Germinal center (tissue), 1 donor: ENCODE measurements at places on chromosomes 2 and 18.

GRCh38 chr2:101549371-101549770 lies 74.5 kb upstream of the RFX8 start:
- no peak for DNase-seq

GRCh38 chr2:196372811-196373664 lies 201.7 kb upstream of the STK17B start:
- DNase-seq: no peak

DNA sequence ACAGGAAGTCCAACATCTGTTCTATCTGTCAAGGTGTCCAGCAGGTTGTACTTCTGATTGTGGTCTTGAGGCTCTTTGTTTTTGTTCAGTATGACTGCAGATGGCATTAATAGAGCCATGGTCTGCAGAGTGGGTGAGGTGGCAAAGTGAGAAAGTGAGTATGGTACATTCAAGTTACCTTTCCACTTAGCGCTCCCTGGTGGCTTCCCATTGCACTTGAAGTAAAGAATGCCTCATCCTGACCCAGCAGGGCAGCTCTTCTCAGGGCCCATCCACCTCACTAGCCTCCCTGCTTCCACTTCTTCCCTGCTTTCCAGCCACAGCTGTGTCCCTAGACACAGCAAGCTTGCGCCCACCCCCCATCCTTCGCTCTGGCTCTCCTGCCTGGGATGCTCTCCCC lies 148.0 kb upstream of the ALPP start:
- DNase-seq: peak; percentile 14

DNA sequence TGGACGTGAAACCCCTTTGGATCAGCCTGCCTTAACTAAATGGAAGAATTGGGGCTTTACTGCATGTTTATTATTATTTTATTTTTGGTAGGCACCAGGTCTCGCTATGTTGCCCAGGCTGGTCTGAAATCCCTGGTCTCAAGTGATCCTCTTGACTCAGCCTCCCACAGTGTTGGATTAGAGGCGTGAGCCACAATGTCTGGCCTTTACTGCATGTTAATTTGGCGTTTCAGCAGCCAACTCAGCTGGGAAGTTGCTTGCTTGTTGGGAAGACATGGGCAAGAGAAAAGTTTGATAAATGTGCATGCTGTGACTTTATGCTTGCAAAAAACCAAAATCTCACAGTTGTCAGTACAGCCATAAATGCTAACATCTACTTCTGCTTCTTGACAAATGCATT lies 105.1 kb downstream of the FMNL2 start:
- no peak for DNase-seq

- DNase-seq: no peak
Measured at GRCh38 chr18:56445422-56445821, 193.0 kb downstream of the TXNL1 start.

DNA sequence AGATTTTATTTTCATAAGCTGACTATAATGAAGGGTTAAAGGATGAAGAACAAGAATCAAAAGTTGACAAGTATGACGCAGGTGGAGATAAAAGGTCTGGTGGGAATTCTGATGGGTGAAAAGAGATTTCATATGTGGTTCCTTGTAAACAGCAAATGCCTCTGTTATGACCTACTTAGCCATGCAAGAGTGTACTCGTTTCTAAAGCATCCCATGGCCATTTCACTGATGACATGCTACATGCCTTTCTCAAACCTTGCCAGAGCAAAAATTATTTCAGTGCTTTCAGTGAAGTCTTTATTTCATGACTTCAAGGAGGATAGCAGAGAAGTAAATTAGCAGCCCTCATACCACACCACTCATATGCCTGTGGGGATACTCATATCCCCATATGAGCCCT lies 71.7 kb downstream of the FEZ2 start:
- DNase-seq: no peak

DNA sequence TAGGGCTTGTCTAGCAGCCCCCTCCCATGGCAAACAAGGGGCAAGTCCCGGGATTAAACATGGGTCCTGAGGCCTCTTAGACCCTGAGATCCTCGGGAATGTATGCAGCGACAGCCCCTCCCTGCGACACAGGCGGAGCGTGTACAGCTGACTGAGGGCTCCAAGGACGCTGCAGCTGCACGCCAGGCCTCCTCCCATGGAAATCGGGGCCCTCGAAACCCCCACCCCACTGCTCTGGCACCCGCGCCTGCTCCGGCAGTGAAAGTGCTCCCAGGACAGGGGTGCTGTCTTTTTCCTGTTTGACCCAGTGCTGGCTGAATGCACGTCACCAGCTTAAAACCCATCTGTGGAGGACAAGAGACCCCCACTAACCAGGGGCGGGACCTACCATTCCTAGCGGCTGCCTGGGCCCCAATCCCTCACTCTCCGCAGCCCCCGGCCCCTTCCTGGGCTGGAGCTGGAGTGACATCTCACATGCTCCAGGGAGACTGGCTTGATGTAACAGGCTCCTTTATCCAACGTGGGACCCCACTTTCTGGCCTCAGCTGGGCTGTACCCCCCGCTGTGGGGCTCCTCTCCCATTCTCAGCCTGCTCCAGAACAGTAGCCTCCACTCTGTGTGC lies 247.7 kb downstream of the TWIST2 start:
- DNase-seq: no peak

- peak; percentile 85 for DNase-seq
Measured at GRCh38 chr2:229714080-229714735, at the start of gene DNER. Gene DNER, minus strand, starts transcription at chr2:229714555. Its CDS starts 132 bp downstream, at chr2:229714423.

DNA sequence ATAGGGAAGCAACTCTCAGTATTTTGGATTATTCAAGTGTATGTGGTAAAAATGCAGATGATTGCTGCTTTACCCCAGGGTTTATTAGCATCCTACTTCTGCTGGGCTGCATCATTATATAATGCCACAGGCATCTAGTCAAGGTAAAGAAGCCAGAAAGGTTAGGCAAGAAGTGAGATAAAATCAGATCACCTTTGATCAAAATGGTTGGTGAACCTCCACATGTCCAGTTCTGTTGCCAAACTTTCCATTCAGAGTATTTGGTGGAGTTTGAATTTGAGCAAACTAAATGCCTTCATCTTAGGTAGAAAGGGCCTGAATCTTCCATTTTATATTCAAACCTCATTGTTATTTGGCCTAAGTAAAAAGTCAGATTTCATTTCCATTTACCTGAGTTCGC lies 29.7 kb upstream of the NOSTRIN start:
- no peak for DNase-seq

DNA sequence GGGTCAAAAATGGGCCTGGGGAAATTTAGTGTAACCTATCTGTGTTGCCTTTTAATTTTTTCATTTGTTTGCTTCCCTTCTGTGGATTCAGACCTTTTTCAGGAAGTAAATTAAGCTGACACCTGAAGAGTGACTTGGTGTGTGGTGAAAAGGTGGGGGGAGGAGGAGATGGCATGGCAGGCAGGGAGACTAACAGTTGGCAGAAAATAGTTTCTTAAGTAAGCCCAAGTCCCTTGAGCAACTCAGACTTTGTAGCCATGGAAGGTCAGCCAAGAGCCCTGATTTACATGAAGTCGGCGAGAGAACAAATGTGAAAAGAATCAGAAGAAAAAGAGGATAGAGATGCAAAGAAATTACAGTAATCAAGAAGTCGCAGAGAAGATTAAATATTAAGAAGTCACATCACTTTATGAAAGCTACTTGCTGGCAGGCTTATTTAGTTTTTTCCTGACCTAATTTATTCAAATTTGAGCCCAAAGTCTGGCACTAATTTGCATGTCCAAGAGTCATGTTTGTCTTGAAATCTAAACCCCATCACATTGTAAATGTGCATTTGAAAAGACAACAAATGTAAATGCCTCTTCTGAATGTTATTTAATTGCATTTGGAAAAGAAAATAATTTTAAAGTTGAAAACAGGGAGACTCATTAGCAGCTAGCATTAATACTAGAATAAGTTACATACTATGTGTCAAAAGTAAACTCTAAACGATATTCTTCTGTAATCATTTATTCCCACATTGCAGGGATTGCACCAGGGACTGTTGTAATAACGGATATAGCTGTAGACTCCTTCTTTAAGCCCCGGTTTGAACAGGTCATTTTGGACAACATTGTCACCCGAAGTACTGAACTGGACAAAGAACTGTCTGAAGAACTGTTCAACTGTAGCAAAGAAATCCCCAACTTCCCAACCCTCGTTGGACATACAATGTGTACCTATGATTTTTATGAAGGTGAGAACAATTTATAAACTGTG lies 19.3 kb downstream of the UPP2 start:
- no peak for DNase-seq
